ENCODE measurements at places on chromosomes 2 and 18. TPM values are rescaled to one million over a fixed set of nuclear protein-coding genes. Genes with fewer than 3 reads are reported as not detected.

DNA sequence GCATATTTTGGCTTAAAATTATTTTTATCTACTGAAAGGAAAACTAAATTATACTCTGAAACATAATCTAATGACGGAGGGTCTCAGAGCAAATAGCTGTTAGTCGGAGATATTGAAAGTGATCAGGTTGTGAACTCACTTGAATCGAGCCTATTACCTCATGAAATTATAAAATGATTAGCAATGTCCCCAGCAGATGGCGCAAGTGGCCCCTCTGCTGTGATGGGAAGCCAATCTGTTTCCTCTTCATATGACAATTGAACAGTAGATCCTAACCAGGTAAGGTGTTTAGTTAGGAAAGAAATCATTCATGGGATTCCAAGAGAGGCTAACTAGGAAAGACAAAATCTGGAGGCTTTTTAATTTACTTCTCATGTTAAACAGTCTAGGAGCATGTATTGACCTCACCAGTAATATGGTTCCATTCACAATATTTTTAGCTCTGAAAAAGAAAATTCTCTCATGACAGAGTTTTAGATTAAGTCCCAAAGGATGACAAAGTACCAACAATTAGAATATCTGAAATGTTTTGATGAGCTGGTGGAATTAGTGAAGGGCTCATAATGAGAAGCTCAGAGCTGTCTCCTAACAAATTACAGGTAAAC, 29.9 kb upstream of the MPPE1 start:
- peak; percentile 66 for DNase-seq

GRCh38 chr2:118987886-118988285, 45.9 kb downstream of the MARCO start:
- no peak for DNase-seq

DNA sequence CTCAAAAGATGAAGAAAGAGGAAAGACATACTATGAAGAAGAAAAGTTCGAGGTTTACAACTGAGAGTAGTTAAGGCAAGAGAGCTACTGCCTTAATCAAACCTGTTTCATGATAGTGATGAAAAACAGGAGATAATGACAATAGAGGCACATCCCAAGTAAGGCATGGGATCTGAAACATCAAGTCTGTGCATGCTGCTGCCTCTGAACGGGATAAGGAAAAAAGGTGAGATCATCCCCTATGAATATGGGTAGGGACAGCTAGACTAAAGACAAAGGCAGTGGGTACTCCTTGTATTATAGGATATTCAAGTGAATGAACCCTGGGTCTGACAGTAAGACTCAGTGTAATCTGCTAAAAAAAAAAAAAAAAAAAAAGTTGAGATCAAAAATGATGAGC, 3.0 kb downstream of the EXOC6B start:
- DNase-seq, result no peak

- DNase-seq, result no peak
These were observed 129.7 kb downstream of the MAP3K20 start for GRCh38 chr2:173205375-173205774.

- DNase-seq, result no peak
These were observed 36.7 kb downstream of the FANCL start for GRCh38 chr2:58204195-58204959.

DNA sequence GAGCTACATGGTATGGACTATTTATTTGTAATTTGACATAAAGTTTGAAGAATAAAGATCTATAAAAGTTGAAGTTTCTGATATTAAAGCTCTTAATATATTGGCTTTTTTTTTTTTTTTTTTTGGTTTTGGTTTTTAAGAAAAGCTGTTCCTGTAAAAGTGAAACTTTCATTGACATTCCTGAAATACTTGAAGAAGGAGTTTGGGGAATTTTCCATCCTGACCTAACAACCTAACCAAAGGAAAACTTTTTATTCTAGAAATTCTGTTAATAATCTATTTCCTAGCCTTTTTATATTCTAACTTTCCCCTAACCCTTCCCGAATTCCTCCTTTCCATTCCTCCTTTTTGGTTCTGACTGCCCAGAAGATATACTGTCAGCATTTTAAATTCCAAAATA, 83.7 kb downstream of the ACSL3 start:
- DNase-seq, result no peak

DNA sequence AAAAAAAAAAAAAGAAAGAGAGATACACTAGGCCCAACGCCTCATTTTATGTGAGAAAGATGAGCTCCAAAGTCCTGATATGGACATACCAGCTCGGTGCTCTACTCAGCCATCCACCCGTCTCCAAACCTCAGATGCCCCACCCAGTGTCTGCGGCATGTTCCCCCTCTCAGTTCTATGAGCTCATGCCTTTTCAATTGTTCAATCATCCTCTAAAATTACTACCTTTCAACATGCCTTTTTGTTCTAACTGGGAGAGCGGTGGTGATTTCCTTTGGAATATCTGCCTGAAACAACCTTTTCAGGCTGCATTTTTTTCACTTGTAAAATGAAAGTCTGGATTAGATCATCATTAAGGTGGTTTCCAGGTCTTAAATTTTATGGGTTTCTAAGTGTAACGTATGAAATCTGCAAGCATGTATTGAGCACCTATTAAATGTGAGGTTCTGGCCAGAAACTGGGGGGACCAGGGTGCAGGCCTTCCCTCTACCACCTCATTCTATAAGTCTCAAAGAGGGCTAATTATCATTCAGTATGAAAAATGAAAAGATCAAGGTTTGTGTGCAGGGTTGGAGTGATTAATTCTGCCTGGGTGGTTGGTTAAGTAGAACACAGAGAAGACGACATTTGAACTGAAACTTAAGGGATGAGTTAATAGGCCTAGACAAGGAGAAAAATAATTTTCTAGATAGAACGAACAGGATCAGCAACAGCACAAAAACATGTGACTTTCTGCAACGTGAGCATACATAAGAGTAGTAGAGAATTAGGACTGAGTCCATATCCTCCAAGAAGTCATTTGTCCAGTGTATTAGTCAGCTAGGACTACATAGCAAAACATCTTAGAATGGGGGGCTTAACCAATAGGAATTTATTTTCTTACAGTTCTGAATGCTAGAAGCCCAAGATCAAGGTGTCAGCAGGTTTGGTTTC, 87.4 kb upstream of the GLS start:
- DNase-seq, result no peak

- no peak for DNase-seq
These were observed 12.3 kb downstream of the SNED1 start for GRCh38 chr2:241010531-241011295.

- DNase-seq, result no peak
These were observed 18.2 kb downstream of the UGGT1 start for GRCh38 chr2:128109243-128109642.

DNA sequence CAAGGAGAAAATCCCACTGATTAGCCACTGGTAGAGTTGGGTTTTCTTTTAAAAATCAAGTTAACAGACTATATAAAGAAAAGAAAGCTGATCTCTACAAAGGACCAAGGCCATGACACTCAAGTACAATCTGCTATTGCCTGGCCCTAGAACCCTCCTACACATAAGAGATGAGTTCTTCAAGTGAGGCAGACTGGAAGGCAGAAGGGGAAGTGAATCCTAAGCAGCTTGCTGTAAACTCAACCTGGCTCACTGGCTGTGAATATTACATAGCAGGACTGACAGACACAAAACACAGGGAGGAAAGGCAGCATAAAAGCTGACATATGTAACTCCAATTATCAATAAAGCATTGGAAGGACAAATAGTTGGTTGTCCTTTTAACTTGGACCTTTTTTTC, 65.4 kb downstream of the TRIP12 start:
- no peak for DNase-seq

DNA sequence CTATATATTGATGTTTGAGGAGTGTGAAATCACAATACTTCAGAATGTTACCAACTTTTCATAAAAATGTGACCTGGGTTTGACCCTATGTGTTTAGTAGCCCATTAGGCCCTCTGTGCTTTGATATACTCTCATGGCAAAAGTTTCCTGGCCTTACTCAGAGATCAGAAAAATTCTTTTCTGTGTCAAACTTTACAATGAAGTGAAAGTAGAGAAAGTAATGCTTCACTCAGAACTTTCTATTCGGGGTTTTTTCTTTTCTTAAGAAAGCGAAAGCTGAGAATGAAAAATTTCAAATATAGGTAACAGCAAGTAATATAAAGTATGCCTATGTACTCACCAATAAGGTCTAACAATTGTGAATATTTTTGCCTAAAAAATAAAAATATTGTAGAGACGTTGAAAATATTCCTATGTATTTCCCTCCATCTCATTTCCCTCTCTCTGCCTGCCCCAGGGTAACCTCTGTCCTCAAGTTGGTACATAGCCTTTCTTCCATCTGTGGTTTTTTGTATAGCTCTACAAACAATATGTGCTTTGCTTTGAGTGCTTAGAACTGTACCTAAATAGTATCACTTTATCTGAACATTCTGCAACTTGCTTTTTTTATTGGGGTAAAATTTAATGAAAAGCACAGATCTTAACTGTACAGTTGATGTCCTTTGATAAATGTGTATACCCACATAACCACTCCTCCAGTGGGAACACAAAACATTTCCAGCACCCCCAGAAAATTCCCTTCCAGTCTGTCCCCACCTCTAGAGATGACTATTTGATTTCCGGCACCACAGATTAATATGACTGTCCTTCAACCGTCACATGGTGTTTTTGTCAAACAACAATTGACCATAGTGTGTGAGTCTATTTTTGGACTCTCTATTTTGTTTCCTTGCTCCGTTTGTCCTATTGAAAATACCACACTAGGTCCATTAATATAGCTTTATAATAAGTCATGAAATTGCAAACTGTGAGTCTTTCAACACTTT, 10.3 kb upstream of the ACKR3 start:
- no peak for DNase-seq

DNA sequence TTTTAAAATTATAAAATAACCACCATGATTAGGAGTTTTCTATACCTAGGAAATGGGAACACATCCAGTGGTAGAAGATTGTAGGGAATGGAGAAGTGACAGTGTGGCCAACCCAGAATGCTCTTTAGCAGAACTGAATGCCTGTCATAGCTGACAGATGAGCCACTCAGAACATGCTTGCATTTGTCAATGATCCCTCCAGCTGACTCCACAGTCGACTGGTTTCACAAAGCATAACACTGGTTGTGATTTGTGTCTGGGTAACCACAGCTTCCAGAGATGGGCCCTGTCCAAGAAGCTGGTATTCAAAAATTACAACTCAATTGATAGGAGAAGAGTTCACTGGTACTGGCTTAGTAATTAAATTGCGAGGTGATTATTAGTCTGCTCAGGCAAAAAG, 9.0 kb upstream of the CTIF start:
- no peak for DNase-seq

- DNase-seq, result no peak
These were observed 32.8 kb upstream of the ATP8B1 start for GRCh38 chr18:57835904-57836303.

GRCh38 chr2:206000776-206001175, 85.2 kb downstream of the INO80D start:
- DNase-seq, result no peak

DNA sequence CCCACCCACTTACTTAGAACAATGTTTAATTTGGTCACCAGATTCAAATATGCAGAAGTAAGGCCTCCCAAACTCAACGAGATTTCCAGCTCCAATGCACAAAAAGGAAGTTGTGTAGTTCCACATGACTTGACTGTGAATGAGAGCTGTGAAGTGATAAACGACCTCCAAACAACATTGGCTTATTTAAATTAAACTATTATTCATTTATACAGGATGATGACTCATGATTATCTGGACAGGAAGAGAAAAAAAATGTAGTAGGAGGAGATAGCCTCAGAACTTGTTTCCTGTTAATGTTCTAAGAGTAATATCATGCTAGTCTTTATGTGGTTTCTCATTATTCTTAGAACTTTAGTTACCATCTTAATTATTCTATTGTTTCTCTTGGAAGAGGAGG, 237.3 kb downstream of the C1D start:
- DNase-seq, result no peak

- DNase-seq, result no peak
These were observed 129.2 kb downstream of the IKZF2 start for GRCh38 chr2:213021971-213022899.

- no peak for DNase-seq
These were observed 650 bp downstream of the LHCGR start for GRCh38 chr2:48754874-48755273.

DNA sequence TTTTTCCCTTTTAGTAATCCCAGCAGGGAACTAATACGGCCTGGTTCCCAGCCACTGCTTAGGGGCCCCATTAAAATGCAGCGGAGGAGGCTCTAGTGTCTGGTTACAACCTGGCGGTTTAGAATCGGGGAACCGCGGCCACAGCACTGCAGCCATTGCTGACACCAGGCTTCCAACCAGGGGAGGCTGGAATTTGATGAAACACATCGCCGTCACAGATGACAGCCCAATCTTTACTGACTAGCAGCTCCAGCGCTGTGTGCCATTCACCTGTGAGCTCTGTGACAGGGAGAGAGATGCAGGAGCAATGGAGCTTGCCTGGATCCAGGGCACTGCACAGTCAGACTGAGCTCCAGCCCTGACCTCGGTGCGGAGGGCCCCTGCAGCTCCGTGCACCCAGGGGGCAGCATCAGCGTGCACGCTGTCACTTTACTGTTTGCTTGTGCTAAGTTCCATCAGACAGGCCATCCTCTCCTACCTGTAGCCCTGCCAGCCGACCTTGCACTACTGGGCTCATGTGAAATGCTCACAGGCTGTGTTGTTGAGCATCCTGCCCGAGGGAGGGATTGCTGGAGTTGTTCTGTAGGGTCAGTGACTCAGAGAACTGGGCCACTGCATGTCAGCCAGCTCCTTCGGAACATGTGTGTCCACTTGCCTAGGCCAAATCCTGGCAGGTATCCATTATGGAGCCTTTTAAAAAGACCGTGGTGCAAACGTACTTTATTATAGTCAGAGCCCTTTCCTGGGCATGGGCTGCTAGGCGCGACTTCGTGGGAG, 203.5 kb downstream of the SEPTIN10 start:
- DNase-seq, result no peak

GRCh38 chr18:68429111-68429510, 285.8 kb downstream of the TMX3 start:
- no peak for DNase-seq

DNA sequence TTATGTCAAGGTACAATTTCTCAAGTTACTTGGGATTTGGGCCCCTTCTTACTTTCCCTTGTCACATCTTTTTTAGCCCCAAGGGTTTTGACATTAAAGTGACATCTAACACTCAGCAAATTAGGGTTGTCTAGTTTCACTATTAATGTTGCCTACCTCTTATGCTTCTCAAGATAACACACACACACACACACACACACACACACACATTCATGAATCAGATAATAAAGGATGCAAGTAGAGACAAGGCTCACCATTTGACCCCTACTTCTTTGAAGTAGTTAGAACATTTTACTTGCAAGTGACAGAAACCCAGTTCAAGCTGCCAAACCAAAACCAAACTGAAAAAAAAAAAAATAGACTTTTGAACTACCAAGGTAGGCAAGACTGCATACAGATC, 138.8 kb downstream of the TRIB2 start:
- DNase-seq, result no peak

- no peak for DNase-seq
These were observed 382.0 kb downstream of the LNPK start for GRCh38 chr2:175620106-175620505.

GRCh38 chr2:240278661-240279060, 138.2 kb upstream of the OTOS start:
- no peak for DNase-seq

GRCh38 chr2:239644011-239644410, 243.2 kb upstream of the HDAC4 start:
- DNase-seq, result no peak

GRCh38 chr2:17232776-17233556, 285.3 kb downstream of the RAD51AP2 start:
- DNase-seq, result no peak

ARHGAP28 gene
- total RNA-seq, result 5.5 TPM

C2orf80 gene
- total RNA-seq, result not detected

VAMP8 gene
- 64.7 TPM for total RNA-seq

TDRD15 gene
- total RNA-seq, result not detected

ACP1 gene
- total RNA-seq, result 41.6 TPM

RAB31 gene
- total RNA-seq, result 1.4 TPM

ANKRD30BL gene
- total RNA-seq, result not detected
